ENCODE measurements at places on chromosomes 3 and 15. TPM values are rescaled to one million over a fixed set of nuclear protein-coding genes. Genes with fewer than 3 reads are reported as not detected.

DNA sequence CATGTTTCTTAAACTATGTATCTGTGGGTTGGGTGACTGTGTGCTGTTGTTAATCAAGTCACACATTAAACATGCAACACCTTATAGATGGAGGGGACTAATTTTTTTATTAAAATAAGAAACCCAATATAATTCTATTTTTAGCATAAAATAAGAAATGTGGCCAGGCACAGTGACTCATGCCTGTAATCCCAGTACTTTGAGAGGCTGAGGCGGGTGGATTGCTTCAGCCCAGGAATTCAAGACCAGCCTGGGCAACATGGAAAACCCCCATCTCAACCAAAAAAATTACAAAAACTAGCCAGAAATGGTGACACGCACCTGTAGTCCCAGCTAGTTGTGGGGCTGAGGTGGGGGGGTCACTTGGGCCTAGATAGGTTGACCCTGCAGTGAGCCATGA, 1021.0 kb downstream of the EPHA3 start:
- no peak overlapping the region for H3K4me3 ChIP-seq
- no peak overlapping the region for H3K27ac ChIP-seq
- peaks cover 7% of the 10 kb centered on the region for H3K4me1 ChIP-seq
- no peak for DNase-seq

GRCh38 chr3:138011722-138012121, 1.8 kb downstream of the CLDN18 start:
- DNase-seq: no peak
- peaks cover 2% of the 10 kb centered on the region for H3K36me3 ChIP-seq
- H3K27ac ChIP-seq: no peak overlapping the region
- no peak overlapping the region for H3K4me3 ChIP-seq
- H3K27me3 ChIP-seq: no peaks in the 10 kb centered on the region

DNA sequence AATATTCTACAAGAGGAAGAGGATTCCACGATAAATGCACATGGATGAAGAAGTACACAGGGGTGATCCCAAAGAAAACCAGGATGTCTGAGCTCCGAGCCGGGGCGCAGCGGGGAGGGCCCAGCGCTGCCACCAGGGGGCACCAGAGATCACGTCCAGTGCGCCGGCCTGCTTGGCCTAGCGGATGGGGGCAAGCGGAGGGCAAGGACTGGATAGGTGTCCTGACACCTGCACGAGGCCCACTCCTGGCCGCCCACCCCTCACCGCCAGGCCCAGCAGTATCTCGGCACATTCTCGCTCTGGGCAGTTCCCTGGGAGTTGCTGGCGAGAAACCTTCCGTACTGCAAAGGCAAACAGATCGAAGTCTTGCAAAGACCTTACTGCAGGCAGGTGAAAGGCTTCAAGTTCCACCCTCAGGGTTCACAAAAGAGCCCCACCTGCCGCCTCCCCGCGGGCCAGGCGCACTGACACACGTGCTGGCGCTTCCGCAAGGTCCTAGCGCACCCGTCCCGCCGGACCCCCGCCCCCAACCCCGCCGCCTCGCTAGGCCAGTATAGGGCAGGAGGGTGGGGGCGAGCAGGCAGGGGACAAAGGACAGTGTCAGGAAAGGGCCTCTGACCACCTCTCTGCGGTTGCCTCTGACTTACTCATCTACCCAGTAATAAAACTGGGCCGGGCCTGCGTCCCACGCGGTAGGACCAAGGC, 3.3 kb downstream of the ANKRD63 start:
- H3K27me3 ChIP-seq: peaks cover 75% of the 10 kb centered on the region
- H3K27ac ChIP-seq: no peak overlapping the region
- peaks cover 15% of the 10 kb centered on the region for H3K4me1 ChIP-seq
- H3K36me3 ChIP-seq: no peaks in the 10 kb centered on the region
- peak overlapping the region; percentile 70 for H3K4me3 ChIP-seq

GRCh38 chr3:195032106-195032759, 238.7 kb downstream of the XXYLT1 start:
- H3K27ac ChIP-seq: no peak overlapping the region
- H3K27me3 ChIP-seq: no peaks in the 10 kb centered on the region
- no peak overlapping the region for H3K4me3 ChIP-seq
- peaks cover 17% of the 10 kb centered on the region for H3K4me1 ChIP-seq
- no peak for DNase-seq

DNA sequence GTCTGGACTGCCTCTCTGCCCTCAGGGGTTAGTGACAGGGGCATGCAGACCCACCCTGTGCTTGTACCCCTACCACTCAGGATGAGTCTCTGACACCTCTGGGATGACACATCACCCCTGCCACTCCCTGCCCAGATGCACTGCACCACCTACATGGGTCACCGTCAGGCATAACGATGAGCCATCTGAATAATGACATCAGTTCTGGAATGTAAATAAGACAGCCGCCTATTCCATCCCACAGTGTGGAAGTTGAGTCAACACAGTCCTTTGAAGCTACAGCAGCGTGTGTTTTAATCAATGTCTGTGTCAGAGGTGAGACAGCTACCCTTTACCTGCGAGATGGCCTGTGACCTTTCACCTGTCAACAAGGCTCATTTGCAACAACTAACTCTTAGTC, 268.7 kb upstream of the ARRDC4 start:
- no peaks in the 10 kb centered on the region for H3K4me1 ChIP-seq
- no peak overlapping the region for H3K4me3 ChIP-seq

GRCh38 chr3:63413523-63413922, 135.4 kb downstream of the SYNPR start:
- no peak overlapping the region for H3K4me3 ChIP-seq
- H3K36me3 ChIP-seq: no peaks in the 10 kb centered on the region
- peaks cover 9% of the 10 kb centered on the region for H3K4me1 ChIP-seq
- DNase-seq: no peak

Gene CMTM8
- total RNA-seq: 4.4 TPM

Gene GOLGA6A
- total RNA-seq: not detected

All from neural crest cell (in vitro differentiated cells).